ENCODE measurements at places on chromosomes 7 and 10.

- no peak for DNase-seq
These were observed 63.1 kb downstream of the ZNRF2 start for GRCh38 chr7:30347226-30348082.

GRCh38 chr10:72612203-72612826 is 13.6 kb downstream of the MICU1 start:
- DNase-seq, result no peak

- peak; percentile 35 for DNase-seq
These were observed 750 bp downstream of the ZNF398 start for GRCh38 chr7:149147752-149148653.

- no peak for DNase-seq
These were observed 145.1 kb downstream of the PLXNA4 start for GRCh38 chr7:132430861-132431822.

- no peak for DNase-seq
These were observed 213.7 kb downstream of the TWIST1 start for GRCh38 chr7:18903695-18904094.

DNA sequence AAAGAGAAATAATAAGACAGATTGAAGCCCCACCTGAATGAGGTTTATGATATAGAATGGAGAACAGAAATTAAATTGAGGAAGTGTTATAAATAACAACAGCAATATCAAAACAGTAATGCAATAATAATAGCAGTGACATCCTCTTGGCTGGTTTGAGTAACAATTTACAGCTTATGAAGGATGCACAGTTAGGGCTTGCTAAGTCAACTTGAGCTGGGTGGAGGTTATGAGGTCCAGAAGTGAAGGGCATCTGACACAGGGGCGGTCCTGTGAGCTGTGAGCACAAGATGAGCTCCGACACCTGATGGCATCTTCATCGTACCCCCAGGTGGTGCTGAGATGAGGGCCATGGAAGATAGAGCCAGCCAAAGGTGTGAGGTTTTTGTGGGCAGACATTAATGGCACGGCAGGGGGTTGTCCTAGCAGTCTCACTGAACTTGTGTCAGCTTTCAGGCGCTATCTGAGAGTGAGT is 30.5 kb downstream of the ARHGAP22 start:
- peak; percentile 60 for DNase-seq

- no peak for DNase-seq
These were observed 7.0 kb downstream of the CUX1 start for GRCh38 chr7:101824440-101824839.

DNA sequence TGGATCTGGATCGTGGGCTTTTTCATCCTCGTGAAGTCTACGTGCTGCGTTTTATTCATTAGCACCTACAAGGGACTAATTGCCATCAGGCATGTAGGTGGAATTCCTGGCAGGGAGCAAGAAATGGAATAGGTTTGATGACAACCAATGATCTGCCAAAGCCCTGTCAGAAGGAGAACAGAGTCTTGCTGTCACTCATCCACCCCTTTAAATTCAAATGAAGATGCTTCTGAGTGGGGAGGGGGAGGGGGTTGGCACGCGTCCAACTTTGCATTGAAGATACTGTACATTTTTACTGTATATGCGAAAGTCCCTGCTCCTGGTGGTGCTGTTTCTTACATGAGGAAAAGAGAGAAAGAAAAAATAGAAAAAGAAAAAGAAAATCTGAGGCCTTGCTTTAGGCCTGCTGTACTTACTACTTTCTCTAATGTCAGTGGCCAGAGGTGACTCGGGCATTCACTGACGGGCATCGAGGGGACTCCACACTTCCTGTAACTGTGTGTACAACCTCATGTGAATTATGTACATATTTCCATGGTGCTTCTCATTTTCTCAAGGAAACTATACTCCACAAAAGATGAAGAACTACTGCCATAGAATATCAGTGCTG is 569.1 kb downstream of the INHBA start:
- DNase-seq, result no peak

GRCh38 chr7:115962340-115962739 is 68.2 kb downstream of the TFEC start:
- DNase-seq, result no peak

GRCh38 chr10:124705381-124705740 is 38.8 kb downstream of the FAM53B start:
- no peak for DNase-seq

DNA sequence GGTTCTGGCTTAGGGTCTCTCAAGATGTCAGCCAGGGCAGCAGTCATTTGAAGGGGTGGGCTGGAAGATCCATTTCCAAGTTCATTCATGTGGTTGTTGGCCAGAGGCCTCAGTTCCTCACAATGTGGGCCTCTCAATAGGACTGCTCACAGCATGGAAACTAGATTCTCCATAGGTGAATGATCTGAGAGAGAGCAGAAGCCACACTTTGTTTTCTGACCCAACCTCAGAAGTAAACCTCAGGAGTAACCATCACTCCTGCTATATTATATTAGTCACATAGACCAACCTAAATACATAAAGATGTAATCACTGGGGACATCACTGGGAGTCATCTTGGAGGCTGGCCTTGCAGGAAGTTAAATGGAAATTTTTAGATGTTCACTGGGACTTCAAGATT is 42.2 kb downstream of the GBF1 start:
- DNase-seq, result no peak

- DNase-seq, result no peak
These were observed 220.0 kb upstream of the DPP6 start for GRCh38 chr7:153832160-153832559.

GRCh38 chr10:94230134-94230785 is 132.5 kb downstream of the NOC3L start:
- no peak for DNase-seq

- no peak for DNase-seq
These were observed 151.7 kb downstream of the EGFR start for GRCh38 chr7:55170335-55171069.

DNA sequence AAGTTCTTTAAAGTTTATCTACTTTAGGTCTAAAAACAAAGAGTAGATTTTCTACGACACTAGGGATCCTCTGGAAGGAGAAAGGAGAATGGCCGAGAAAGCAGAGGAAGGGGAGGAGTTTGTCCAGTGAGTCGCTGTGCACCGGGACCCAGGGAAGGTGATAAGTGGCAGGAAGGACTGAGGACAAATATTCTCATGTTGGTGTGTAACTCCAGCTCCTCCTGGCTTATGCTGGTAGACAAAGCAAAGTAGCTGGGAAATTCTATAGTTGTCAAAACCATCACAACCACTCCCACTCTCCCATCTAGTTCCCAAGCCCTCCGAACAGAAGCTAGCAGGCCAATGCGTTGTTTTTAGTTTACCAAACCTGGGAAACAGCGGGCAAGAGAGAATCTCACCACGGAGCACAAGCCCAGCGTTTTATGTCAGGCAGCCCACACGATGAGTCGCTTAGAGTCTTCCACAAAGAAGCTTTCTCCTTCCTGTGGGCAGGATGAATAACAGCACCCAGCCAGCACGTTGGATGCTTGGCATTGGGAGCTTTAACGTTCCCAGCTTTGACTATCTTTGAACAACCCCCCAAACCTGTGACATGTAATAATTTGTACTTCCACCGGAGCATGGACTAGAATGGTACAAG is 32.9 kb upstream of the JCAD start:
- no peak for DNase-seq

DNA sequence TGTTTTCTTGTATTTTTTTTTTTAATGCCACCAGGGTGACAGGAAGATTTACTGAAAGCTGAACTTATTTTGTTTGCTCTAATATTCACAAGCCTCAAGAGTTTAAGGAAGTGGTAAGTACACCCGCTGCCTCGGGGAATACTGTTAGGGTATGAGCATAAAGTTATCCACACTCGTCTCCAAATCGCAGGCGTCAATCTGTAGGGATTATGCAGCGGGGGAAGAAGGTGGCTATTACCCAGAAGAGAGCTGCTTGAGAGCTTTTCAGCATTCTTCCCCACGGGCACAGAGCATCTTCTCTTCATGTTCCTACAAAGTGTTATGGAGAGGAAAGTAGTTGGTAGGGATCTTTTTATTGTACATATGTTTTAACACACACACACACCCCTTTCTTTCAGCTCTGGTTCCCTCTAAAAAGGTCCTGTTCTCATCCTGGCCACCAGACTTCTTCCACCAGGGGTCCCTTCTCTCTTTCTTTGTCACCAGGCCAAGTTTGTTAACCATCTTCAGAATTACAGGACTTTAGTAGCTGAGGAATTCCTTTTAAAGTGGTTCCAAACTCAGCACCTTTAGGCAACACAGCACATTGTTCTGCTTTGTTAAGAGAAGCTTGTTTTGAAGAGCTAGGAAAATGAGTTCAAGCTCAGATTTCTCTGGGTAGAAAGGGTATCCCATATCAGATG is 411.6 kb upstream of the GALNT17 start:
- no peak for DNase-seq

GRCh38 chr7:42164881-42165428 is 72.1 kb downstream of the GLI3 start:
- no peak for DNase-seq

- DNase-seq, result no peak
These were observed 91.6 kb downstream of the UNCX start for GRCh38 chr7:1324028-1324900.

GRCh38 chr10:57799625-57800024 is 468.1 kb downstream of the IPMK start:
- no peak for DNase-seq

- peak; percentile 56 for DNase-seq
These were observed 126.1 kb downstream of the PFKFB3 start for GRCh38 chr10:6328699-6329423.

GRCh38 chr10:88661577-88661976 is 2.7 kb upstream of the LIPF start:
- DNase-seq, result no peak

- DNase-seq, result no peak
These were observed 107.9 kb upstream of the FAM180A start for GRCh38 chr7:135856356-135857144.
